Activated naive CD8-positive, alpha-beta T cell treated with anti-CD3 and anti-CD28 coated beads, Interleukin-2, amount 50 U/mL, for 24 hours (primary cell): ENCODE measurements at places on chromosomes 3 and 15.

DNA sequence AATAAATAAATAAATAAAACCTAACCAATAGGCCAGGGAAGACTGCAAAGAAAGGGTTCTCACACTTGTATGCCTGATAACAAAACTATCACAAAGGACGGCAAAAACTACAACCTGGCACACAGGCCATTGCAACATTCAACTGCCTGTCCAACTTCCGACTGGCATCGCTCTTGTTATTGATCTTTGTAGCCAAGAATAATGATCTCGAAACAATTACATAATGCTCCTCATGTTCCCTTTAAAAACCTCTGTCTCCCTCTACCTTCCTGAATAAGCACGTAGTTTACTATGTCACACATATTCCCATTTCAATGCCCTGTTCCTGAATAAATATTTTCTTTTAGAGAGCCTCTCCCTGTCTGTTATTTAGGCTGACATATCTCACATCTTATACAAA is 74.3 kb downstream of the B3GNT5 start:
- H3K4me1 ChIP-seq, result peaks cover 46% of the 10 kb centered on the region
- no peaks in the 10 kb centered on the region for H3K27me3 ChIP-seq
- H3K27ac ChIP-seq, result no peak overlapping the region
- no peak overlapping the region for H3K4me3 ChIP-seq

GRCh38 chr3:25820366-25820765 is 30.5 kb downstream of the OXSM start:
- H3K27ac ChIP-seq, result no peak overlapping the region
- H3K36me3 ChIP-seq, result no peaks in the 10 kb centered on the region
- no peak for DNase-seq
- H3K4me3 ChIP-seq, result no peak overlapping the region
- peaks cover 3% of the 10 kb centered on the region for H3K27me3 ChIP-seq

- peaks cover 35% of the 10 kb centered on the region for H3K4me1 ChIP-seq
- no peak overlapping the region for H3K27ac ChIP-seq
- no peaks in the 10 kb centered on the region for H3K36me3 ChIP-seq
- no peak for DNase-seq
- no peaks in the 10 kb centered on the region for H3K27me3 ChIP-seq
- H3K4me3 ChIP-seq, result no peak overlapping the region
These were observed 27.0 kb downstream of the SH3BP5 start for GRCh38 chr3:15305359-15305844.

DNA sequence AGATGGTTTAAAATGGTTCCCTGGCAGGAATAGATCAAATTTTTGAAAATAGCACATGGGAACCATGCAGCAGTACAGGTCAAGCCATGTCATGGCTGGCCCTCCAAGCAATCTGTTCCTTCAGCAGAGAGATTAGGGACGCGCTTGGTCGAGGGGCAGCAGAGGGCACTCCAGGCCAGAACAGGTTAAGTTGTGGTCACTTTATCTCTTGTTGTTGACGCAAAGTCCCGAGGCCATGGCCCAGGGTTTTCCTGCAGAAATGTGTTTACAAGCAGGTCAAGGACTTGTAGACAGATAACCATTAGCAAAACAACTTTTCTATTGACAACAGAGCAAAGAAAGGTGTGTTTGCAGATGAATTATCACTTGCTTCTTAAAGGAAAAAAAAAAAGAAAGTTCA is 570.0 kb upstream of the NR2F2 start:
- DNase-seq, result no peak
- no peak overlapping the region for H3K27ac ChIP-seq
- H3K27me3 ChIP-seq, result no peaks in the 10 kb centered on the region

GRCh38 chr15:95252404-95252803 is 1021.0 kb downstream of the MCTP2 start:
- H3K4me1 ChIP-seq, result no peaks in the 10 kb centered on the region
- H3K36me3 ChIP-seq, result no peaks in the 10 kb centered on the region
- peaks cover 8% of the 10 kb centered on the region for H3K27me3 ChIP-seq
- no peak overlapping the region for H3K27ac ChIP-seq

- DNase-seq, result peak; percentile 2
- no peak overlapping the region for H3K4me3 ChIP-seq
- H3K27ac ChIP-seq, result peak overlapping the region; percentile 73
- H3K27me3 ChIP-seq, result peaks cover 31% of the 10 kb centered on the region
These were observed 79.0 kb downstream of the ERC2 start for GRCh38 chr3:56389183-56389830.

DNA sequence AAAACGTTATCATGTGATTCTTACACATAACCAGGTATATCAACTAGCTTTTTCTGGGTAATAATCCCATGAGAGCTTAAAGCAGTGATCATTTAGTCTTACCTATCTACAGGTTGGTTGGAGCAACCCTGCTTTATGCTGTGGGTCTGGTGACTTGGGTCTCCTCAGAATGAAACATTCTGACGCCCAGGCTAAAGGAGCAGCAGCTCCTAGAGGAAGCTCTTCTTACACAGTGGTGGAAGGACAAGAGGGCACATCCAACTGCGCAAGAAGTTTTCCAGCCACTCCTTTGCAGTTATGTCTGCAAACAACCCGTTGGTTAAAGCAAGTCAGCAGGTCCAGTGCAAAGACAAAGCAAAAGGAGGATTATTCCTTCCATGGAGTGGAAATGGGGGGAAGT is 377.5 kb downstream of the EDEM1 start:
- no peaks in the 10 kb centered on the region for H3K4me1 ChIP-seq
- H3K27ac ChIP-seq, result no peak overlapping the region
- no peak for DNase-seq
- no peaks in the 10 kb centered on the region for H3K27me3 ChIP-seq

- H3K4me1 ChIP-seq, result peaks cover 40% of the 10 kb centered on the region
- no peak overlapping the region for H3K27ac ChIP-seq
- DNase-seq, result no peak
These were observed 58.9 kb downstream of the ZNF148 start for GRCh38 chr3:125316246-125316645.

DNA sequence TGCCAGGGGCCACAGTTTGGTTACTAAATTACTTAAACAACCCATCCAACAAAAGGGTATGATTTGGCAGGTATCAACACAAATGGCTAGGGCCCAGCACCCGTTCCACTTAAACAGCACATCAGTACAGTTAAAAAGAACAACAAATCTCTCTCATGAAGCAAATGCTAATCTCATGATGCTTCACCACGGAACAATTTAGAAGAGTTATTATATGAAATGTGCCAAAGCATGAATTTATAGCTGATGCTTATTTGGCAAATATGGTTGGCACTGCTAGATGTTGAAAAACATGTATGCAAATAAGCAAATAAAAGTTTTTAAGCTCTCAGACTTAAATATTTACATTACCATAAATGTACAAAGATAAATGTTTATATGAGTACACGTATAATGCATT is 2.3 kb downstream of the PEAK1 start:
- no peak overlapping the region for H3K27ac ChIP-seq
- no peaks in the 10 kb centered on the region for H3K27me3 ChIP-seq
- no peak for DNase-seq
- H3K4me1 ChIP-seq, result peaks cover 37% of the 10 kb centered on the region
- peak overlapping the region; percentile 96 for H3K4me3 ChIP-seq
- H3K36me3 ChIP-seq, result peaks cover 3% of the 10 kb centered on the region

GRCh38 chr3:11555881-11556633 is 87.7 kb downstream of the VGLL4 start:
- peaks cover 15% of the 10 kb centered on the region for H3K36me3 ChIP-seq
- H3K4me1 ChIP-seq, result peaks cover 9% of the 10 kb centered on the region
- H3K27me3 ChIP-seq, result no peaks in the 10 kb centered on the region
- no peak overlapping the region for H3K4me3 ChIP-seq
- DNase-seq, result no peak
